ENCODE measurements at places on chromosomes 3 and 15.

DNA sequence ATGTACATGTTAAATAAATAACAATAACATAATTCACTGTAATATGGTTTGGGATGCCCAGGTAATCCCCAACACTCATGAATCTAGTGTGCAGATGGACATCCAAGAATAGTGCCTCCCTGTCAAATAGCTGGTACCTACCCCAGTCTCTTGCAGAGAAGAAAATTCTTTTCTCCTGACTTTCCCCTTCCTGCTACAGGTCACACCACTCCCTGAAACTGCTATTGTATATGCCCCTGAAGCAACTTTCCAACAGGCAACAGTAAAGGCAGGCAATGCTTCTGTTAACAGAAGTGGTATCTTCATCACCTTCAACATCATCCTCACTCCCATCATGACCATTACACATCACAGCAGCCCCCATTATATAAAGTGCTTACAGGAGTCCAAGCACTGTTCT lies 431.6 kb downstream of the MAGI1 start:
- DNase-seq: no peak

DNA sequence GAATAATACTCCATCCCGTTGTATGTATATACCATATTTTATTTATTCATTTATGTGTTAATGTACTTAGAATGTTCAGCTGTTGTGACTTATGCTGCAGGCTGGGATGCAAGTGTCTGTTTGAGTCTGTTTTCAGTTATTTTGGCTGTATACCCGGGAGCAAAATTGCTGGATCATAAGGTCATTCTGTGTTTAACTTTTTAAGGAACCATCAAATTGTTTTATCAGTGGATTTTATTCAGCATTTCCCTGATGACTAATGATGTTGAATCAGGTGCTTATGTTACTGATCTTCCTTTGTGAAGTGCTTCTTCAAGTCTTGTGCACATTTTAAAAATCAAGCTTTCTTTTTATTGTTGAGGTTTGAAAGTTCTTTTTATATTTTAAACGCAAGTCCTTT lies 118.1 kb downstream of the SLC25A26 start:
- DNase-seq: no peak

DNA sequence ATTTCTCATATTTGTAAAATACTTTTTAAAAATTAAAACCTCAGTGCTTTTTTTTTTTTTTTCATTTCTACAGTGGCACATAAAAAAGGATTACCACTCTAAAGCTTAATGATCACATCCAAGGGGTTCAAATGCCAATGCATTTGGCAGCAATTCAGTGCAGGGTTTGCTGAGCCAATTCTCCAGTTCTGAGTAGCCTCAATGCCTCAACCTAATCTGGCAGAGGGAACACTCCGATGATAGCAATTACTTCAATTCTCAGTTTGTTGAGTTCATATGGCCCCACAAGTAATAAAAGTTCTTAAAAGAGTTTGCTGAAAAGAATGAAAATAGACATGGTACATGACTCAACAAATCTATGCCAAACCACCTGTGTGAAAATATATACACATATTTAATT lies 79.3 kb upstream of the RBMS3 start:
- no peak for DNase-seq

DNA sequence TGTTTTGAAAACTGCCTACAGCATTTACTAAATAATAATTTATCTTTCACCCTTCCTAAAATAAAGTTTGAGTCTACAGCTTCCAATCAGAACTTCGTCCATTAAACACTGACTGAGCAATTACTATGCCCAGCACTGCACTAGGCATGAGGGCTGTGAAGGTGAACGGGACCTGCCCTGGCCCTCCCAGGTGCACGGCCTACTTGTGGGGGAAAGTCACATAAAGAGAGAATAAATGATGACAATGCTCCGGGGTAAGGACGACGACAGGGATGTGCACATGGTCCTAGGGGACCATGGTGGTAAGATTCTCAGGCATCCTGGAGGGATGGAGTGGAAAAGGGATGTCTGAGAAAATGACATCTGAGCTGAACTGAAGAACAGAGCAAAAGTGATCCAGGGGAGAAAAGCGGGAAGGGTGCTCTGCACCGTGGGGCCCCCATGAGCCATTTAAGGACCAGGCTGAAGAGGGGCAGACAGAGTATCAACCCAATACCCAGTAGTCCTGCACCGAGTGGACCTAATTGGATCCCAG lies 11.5 kb downstream of the PLA2G4F start:
- DNase-seq: no peak

DNA sequence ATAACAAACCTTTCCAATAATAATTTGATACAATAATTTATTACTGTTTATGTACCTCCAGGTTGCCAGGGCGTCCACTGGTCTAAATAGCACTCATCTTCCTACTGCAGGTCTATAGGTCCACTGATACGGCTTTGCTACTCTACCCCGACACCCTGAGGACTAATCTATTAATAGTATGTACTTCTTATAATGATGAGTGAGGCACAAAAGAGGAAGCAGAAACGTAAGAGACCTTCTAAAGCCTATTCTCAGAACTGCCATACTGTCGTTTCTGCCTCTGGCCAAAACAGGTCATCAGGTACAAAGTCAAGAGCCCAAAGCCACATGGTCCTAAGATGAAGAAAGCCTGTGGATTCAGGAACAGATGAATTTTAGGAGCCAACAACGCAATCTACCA lies 163.2 kb upstream of the GRM7 start:
- no peak for DNase-seq

DNA sequence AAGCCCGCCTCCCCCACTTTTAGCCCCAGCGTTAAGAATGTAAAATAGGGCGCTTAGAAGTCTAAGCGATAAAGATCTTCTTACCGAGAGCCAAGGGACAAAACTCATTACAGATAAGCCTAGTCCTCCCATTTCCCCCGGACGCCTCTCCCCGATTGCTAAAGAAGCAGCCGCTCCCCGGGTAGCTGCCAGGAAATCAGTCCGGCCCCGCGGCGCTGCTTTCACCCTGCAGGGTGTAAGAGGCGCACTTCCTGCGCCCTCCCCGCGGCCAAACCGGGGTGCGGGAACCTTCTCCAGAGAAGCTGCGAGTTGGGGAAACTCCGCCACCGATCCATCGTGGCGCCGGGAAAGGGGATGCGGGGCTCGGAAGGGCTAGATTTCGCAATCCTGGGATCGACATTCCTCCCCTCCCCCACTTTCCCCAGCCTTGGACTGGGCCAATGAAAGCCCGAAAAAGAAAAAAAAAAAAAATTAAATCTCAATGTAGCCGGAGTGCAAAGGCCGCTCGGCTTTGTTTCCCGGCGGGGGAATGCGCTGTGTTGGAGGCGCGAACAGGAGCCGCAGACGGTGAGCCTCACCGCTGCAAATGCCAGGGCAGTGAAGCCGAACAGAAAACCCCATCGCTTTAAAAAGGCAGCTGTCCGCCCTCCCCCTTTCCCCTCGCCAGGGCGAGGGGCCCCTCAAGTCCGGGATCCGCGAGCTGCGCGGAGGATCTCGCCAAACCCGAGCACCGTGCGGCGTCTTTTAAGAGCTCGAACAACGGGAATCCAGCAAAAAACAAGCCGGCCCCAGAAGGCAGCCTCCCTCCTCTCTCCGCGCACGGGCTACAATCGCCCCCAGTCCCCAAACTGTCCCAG lies 626 bp upstream of the PTPRG start:
- no peak for DNase-seq

- no peak for DNase-seq
Measured at GRCh38 chr15:27219636-27220035, 248.7 kb downstream of the GABRG3 start.

DNA sequence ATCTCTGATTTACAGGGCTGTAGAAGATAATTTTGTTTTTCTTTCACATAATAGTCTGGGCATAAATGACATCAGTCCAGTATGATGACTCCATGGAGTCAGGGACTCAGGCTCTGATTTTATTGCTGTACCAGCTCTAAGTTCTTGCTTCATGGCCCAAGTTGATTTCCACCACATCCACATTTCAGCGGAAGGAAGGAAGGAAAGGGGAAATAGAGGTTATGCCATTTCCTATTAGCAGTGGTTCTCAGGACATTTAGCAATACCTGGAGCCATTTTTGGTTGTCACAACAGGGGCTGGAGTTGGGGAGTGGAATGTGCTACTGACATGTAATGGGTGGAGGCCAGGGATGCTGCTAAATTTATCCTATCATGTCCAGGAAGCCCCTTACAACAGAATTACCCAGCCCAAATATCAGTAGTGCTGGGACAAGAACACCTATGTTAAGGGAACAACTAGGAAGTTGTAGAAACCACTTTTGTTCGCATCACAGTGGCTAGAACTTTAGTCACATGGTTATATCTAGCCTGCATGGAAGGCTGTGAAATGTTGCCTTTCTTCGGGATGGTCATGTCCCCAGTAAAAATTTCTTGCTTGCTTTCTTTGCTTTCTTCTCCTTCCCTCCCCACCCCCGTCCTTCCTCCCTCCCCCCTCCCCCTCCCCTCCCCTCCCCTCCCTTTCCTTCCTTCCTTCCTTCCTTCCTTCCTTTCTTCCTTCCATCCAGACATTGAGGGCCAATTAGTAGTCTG lies 42.1 kb downstream of the OXSR1 start:
- no peak for DNase-seq

GRCh38 chr3:122982216-122983185 lies 45.1 kb downstream of the SEMA5B start:
- DNase-seq: no peak

DNA sequence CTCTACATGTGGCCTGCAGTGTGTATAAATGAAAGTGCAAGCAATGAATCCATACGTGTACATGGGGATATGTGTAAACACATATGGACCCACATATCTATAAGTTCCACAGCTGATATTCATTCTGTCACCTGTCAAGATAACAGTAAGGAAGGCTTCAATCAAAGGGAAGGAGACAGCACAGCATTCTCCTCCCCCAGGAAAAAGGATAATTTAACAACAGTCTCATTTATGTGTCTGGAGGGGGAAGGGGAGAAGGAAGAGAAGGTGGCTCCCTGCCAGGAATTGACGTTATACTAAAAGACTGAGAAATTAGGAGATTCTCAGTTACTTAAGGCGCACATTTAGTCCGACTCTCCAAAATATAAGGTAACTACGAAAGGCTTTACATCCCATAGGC lies 345.9 kb downstream of the FOXP1 start:
- DNase-seq: no peak

DNA sequence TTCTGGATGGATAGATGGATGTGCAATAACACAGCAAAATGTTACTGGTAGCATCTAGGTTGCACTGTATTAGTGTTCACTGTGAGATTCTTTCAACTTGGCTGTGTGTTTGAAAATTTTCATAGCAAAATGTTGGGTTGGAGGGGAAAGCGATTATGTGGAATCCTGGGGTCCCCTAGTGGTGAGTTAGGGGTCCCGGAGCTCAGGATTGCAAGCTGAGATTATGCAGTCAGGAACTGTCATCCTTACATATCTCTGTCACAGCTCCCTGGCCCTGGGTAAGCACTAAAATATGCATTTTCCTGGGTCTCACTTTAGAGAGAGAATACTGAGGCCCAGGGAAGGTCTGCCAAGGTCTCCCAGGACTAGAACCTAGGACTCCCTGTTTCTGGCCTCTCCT lies 77.2 kb downstream of the CEMIP start:
- no peak for DNase-seq

GRCh38 chr15:25608926-25609325 lies 170.1 kb upstream of the UBE3A start:
- no peak for DNase-seq

Measured in stimulated activated naive B cell treated with anti-CD40 and anti-IgM and Interleukin-4, amounts not matched to agents 10 μg/mL and 1 μg/mL and 100 μg/mL, for 72 hours (primary cell).